ENCODE measurements at places on chromosomes 5 and 9.

- DNase-seq, result no peak
Observed at GRCh38 chr9:87834357-87834756, 48.3 kb upstream of the SPATA31E1 start.

DNA sequence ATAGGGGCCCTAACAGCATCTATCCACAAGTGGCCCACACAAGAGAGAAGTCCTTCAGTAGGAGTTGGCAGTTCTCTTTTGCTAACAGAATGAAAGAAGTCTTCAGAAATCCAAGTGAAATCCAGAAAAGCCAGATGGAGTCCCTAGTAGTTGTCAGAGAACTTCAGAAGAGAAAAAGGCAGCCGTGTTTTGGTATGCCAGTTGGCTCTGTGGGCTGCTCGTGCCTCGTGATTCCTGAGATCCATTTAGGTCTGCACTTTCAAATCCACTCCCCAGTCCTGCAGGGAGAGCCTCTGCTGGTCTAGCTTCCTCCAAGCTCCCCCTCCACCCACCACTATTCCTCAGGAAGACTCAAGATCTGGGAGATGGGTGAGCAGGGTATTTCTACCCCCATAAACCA, 69.0 kb downstream of the CFAP90 start:
- no peak for DNase-seq

GRCh38 chr9:26685818-26686217, 206.8 kb downstream of the CAAP1 start:
- no peak for DNase-seq

DNA sequence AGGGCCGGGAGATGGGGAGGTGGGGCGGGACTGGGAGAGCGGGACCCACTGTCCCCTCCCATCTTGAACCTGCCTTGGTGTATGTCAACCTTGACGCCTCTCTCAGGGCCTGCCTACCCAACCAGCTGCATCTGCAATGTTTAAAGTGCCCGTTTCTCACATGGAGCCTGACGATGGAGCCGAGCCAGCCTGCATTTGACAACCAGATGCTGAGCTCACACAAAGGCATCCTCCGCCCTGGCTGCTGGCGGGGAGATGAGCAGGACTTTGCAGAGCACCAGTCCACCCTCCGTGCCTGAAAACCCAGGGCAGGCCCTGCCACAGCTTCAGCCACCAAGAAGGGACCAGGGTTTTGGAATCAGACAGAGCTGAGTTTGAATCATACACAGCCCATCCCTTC, 141.1 kb upstream of the SMIM23 start:
- DNase-seq, result no peak

DNA sequence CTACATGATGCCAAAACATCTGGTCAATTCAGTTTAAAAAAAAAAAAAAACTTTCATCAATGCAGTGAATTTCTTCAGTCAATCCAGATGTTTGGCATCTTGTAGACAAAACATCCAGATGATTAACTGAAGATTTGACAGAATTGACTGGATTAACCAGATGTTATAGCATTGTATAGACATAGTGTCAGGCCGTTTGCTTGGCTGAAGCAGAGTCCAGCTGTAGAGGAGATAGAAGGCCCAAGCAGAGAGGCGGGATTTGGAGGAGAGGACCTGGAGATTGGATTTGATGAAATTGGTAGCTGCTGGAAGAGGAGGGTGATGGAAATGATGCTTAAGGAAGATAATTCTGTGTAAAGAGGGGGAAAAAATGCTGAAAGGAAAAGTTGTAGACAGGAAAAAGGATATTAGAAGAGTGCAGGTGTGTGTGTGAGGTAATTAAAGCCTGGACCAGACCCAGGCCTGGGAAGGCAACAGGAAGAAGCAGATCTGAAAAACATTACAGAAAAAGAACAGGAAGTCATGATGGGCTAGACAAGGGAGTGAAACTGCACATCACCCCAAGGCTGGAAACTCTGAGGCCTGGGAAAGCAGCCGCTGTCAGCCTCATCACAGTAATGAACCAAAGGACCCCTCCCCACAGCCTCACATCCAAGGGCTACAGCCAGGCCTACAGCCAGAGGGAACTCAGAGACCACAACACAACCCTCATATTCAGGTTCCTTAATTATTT, 258.3 kb downstream of the CWC27 start:
- DNase-seq, result no peak

- DNase-seq, result no peak
Observed at GRCh38 chr9:127550282-127550681, 61.8 kb upstream of the STXBP1 start.

DNA sequence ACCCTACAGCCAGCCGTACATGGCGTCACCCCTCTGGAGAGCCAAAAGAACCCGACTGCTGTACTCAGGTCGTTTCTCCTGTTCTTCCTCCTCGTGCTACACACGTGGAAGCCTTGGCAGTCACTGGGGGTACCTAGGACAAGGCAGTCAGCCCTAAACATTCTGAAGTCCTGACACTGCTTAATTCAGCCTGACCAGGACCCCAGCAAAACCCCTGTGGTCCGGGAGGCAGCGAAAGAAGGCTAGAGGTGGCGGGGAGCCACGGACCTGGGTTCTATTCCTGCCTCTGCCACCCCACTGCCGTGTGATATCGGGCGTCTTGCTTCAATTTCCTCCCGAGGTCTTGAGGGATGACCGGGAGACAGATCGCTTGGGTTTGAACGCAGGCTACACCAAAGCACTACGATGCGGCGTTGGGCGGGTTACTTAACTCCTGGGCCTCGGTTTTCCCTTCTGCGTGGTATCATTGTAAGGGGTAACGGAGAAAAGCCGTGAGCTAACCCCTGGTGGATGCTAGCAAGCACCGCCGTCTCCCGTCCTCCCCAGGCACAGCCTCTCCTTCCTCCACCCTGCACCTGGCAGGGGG, 429 bp upstream of the ARL10 start:
- DNase-seq, result no peak

DNA sequence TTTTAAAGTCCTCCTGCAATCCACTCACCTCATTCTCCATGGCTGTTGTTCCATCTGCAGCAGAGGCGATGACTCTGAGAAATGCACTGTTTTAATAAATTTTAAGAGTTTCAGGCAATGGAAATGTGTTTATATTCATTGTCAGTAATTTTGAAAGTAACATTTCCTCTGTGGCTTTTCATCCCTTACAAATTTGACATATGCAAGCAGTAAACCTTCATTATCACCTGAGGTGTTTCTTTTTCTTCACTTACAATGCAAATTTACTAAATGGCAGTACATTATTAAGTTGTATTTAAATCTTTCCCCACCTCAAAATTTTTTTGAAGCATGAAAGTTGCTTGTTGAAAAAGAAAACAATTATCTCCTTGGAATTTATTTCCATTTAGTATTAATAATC, 136.9 kb downstream of the DIRAS2 start:
- no peak for DNase-seq

GRCh38 chr9:116958881-116959280, 271.8 kb downstream of the TRIM32 start:
- no peak for DNase-seq
